ENCODE measurements at places on chromosomes 2 and 18. TPM values are rescaled to one million over a fixed set of nuclear protein-coding genes. Genes with fewer than 3 reads are reported as not detected.

NR4A2 gene
- polyA plus RNA-seq, result 22.6 TPM

SERPINB11 gene
- polyA plus RNA-seq, result not detected

CYBRD1 gene
- polyA plus RNA-seq, result not detected

GRB14 gene
- not detected for polyA plus RNA-seq

- DNase-seq, result no peak
- no peak overlapping the region for H3K27ac ChIP-seq
- H3K36me3 ChIP-seq, result no peaks in the 10 kb centered on the region
- no peaks in the 10 kb centered on the region for H3K4me1 ChIP-seq
- no peak overlapping the region for H3K4me3 ChIP-seq
Measured at GRCh38 chr18:80231151-80231550, 16.2 kb downstream of the PARD6G start.

Measured in CD4-positive, CD25-positive, alpha-beta regulatory T cell (primary cell).